WTC11 (cell line): ENCODE measurements at places on chromosomes 1 and 21. TPM values are rescaled to one million over a fixed set of nuclear protein-coding genes. Genes with fewer than 3 reads are reported as not detected.

ORC1 gene
- 33.6 to 45.2 TPM (median 34.0 TPM) in 3 replicates for total RNA-seq

BARHL2 gene
- not detected in 3 replicates for total RNA-seq

FCRLA gene
- total RNA-seq: 0.11 to 0.25 TPM (median 0.15 TPM) in 3 replicates

MTARC1 gene
- 25.8 to 33.6 TPM (median 29.5 TPM) in 3 replicates for total RNA-seq

TARS2 gene
- 42.9 to 51.1 TPM (median 49.7 TPM) in 3 replicates for total RNA-seq

NMNAT2 gene
- 8.8 to 10.5 TPM (median 8.9 TPM) in 3 replicates for total RNA-seq

CCDC185 gene
- not detected in 3 replicates for total RNA-seq

ADCY10 gene
- 0.07 to 0.34 TPM in 2 of 3 replicates, not detected in the other for total RNA-seq

SLC25A34 gene
- total RNA-seq: 0.82 to 2.0 TPM (median 1.1 TPM) in 3 replicates

PLA2G4A gene
- total RNA-seq: 1.3 to 1.5 TPM (median 1.4 TPM) in 3 replicates

ANGPTL3 gene
- not detected in 3 replicates for total RNA-seq

ABCA4 gene
- total RNA-seq: 0.09 to 0.21 TPM (median 0.16 TPM) in 3 replicates

MRPL37 gene
- 125 to 143 TPM (median 130 TPM) in 3 replicates for total RNA-seq

PKP1 gene
- total RNA-seq: 0.18 to 0.41 TPM (median 0.24 TPM) in 3 replicates

CELA3B gene
- 4.4 to 6.7 TPM (median 5.0 TPM) in 3 replicates for total RNA-seq

MYCL gene
- total RNA-seq: 31.0 to 32.6 TPM (median 32.2 TPM) in 3 replicates

NRAS gene
- total RNA-seq: 53.5 to 63.4 TPM (median 59.0 TPM) in 3 replicates

NHLH1 gene
- 0.69 to 0.70 TPM (median 0.69 TPM) in 3 replicates for total RNA-seq

TLCD4 gene
- 2.0 to 4.7 TPM (median 3.5 TPM) in 3 replicates for total RNA-seq

KCNJ9 gene
- 0.09 to 0.14 TPM in 2 of 3 replicates, not detected in the other for total RNA-seq

RGS13 gene
- not detected in 3 replicates for total RNA-seq

TAL1 gene
- 0.41 to 0.63 TPM (median 0.57 TPM) in 3 replicates for total RNA-seq

GPX7 gene
- total RNA-seq: 9.9 to 13.9 TPM (median 13.1 TPM) in 3 replicates

AMY2B gene
- 2.7 to 3.3 TPM (median 3.2 TPM) in 3 replicates for total RNA-seq

BEST4 gene
- total RNA-seq: 1.6 to 1.7 TPM (median 1.6 TPM) in 3 replicates

ARPC5 gene
- 51.7 to 60.9 TPM (median 56.8 TPM) in 3 replicates for total RNA-seq

USH2A gene
- 0.07 to 0.37 TPM (median 0.32 TPM) in 3 replicates for total RNA-seq

KIRREL1 gene
- total RNA-seq: 32.8 to 42.4 TPM (median 32.9 TPM) in 3 replicates

DMRTA2 gene
- total RNA-seq: not detected in 3 replicates

F13B gene
- total RNA-seq: not detected in 3 replicates

SPRR3 gene
- total RNA-seq: not detected in 3 replicates

PTGFR gene
- total RNA-seq: 0.04 to 0.11 TPM in 2 of 3 replicates, not detected in the other

HEATR1 gene
- 63.3 to 73.0 TPM (median 68.4 TPM) in 3 replicates for total RNA-seq

PLA2G2C gene
- total RNA-seq: not detected in 3 replicates

DNAJC6 gene
- total RNA-seq: 6.0 to 9.1 TPM (median 7.6 TPM) in 3 replicates

CRABP2 gene
- 135 to 195 TPM (median 186 TPM) in 3 replicates for total RNA-seq

ATP1A2 gene
- 22.8 to 25.6 TPM (median 23.2 TPM) in 3 replicates for total RNA-seq

VWA1 gene
- total RNA-seq: 28.3 to 35.5 TPM (median 28.3 TPM) in 3 replicates

SLC35F3 gene
- 0.85 to 1.2 TPM (median 0.94 TPM) in 3 replicates for total RNA-seq

CTPS1 gene
- total RNA-seq: 65.7 to 73.4 TPM (median 65.8 TPM) in 3 replicates

AMPD1 gene
- not detected in 3 replicates for total RNA-seq

RRP1B gene
- total RNA-seq: 62.2 to 74.9 TPM (median 64.0 TPM) in 3 replicates

OR2L5 gene
- not detected in 3 replicates for total RNA-seq

ELF3 gene
- total RNA-seq: 13.7 to 15.0 TPM (median 14.4 TPM) in 3 replicates

IL24 gene
- not detected in 3 replicates for total RNA-seq

CASZ1 gene
- total RNA-seq: 6.9 to 11.7 TPM (median 8.7 TPM) in 3 replicates

RPTN gene
- not detected in 3 replicates for total RNA-seq

LAX1 gene
- total RNA-seq: not detected in 3 replicates

LCE2A gene
- not detected in 3 replicates for total RNA-seq

CELSR2 gene
- total RNA-seq: 26.8 to 31.3 TPM (median 28.2 TPM) in 3 replicates

LCE4A gene
- total RNA-seq: not detected in 3 replicates

GCSAML gene
- total RNA-seq: not detected in 3 replicates

OLFML2B gene
- 4.9 to 6.5 TPM (median 6.2 TPM) in 3 replicates for total RNA-seq

ASTN1 gene
- 3.4 to 5.0 TPM (median 4.7 TPM) in 3 replicates for total RNA-seq
